ENCODE measurements at places on chromosomes 2 and 18. TPM values are rescaled to one million over a fixed set of nuclear protein-coding genes. Genes with fewer than 3 reads are reported as not detected.

STK11IP gene
- total RNA-seq = 16.3 TPM

CCBE1 gene
- total RNA-seq = 13.2 TPM

CTIF gene
- total RNA-seq = 12.5 TPM

APOB gene
- 0.01 TPM for total RNA-seq

FAM161A gene
- total RNA-seq = 9.9 TPM

TMEM178A gene
- 0.21 TPM for total RNA-seq

SEH1L gene
- 24.9 TPM for total RNA-seq

RAX gene
- not detected for total RNA-seq

FSHR gene
- not detected for total RNA-seq

TCF23 gene
- not detected for total RNA-seq

REG3G gene
- not detected for total RNA-seq

VIT gene
- not detected for total RNA-seq

ITSN2 gene
- total RNA-seq = 17.8 TPM

FBXO48 gene
- total RNA-seq = 0.60 TPM

RAB31 gene
- total RNA-seq = 24.9 TPM
